ENCODE measurements at places on chromosomes 5 and 9. TPM values are rescaled to one million over a fixed set of nuclear protein-coding genes. Genes with fewer than 3 reads are reported as not detected.
A peak's percentile ranks its signal among the peaks of the same experiment; 100 is the strongest.

DNA sequence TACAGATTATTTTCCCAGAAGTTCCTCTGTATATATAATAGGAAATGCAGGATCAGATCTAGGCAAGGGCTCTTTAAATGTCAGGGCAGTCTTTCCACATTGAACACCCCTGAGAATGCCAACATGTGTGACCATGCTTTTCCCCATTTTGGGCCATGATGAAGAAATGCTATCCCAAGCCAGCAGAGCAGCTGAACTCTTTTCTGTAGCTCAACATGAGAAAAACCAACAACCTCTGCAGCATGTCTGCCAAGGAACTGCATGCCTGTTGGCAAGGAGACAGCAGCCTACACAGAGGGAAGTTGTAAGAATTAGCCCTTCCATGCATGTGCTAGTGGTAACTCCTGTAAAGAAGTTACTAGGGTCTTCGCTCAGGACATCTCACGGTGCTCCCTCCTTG lies 9.5 kb upstream of the IFNK start:
- DNase-seq: no peak

GRCh38 chr5:112711436-112711835 lies 26.2 kb upstream of the APC start:
- DNase-seq: no peak

GRCh38 chr5:173890195-173890991 lies 2.2 kb downstream of the CPEB4 start:
- DNase-seq: peak; percentile 54

DNA sequence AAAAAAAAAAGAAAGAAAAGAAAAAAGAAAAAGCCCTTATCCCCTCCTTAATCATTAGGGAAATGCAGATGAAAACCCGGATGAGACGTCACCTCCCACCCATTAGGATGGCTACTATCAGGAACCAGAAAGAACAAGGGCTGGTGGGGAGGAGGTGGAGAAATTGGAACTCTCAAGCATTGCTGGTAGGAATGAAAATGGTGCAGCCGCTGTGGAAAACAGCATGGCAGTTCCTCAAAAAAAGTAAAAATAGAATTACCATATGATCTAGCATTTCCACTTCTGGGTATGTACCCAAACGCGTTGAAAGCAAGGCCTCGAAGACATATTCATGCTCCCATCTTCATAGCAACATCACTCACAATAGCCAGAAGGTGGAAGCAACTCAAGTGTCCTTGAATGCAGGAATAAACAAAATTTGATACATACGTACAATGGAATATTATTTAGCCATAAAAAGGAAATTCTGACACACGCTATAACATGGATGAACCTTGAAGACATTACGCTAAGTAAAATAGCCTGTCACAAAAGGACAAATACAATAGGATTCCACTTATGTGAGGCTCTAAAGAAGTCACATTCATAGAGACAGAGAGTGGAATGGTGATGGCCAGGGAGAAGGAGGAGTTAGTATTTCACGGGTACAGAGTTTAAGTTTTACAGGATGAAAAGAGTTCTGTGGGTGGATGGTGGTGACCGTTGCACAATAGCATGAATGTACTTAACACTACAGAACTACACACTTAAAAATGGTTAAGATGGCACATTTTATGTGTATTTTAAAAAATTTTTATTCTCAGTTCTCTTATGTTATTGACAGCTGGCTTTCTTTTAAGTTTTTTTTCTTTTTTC lies 166.8 kb upstream of the IER5L start:
- no peak for DNase-seq

DNA sequence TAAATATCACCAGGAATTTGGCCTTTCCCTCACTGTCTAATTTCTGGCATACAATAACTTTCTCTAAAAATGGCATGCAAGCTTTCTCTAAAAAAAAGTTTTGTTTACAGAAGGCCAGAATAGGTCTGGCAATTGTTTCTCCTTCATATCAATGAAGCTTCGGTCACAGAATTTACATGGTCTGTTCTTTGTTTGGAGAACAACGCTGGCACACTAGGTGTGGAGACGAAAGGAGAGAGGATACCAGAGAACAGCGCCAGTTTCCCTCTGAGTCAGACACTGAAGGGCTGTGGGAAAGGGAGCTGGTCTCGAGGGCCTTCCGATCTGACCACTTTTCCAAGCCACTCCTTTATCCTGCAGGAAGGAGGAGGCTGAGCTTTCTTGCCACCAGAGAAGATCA lies 60.1 kb upstream of the ITGA1 start:
- DNase-seq: peak; percentile 91

GRCh38 chr9:110954822-110955291 lies 83.4 kb downstream of the LPAR1 start:
- DNase-seq: no peak

GRCh38 chr5:5025098-5025773 lies 114.9 kb upstream of the ADAMTS16 start:
- DNase-seq: no peak

DNA sequence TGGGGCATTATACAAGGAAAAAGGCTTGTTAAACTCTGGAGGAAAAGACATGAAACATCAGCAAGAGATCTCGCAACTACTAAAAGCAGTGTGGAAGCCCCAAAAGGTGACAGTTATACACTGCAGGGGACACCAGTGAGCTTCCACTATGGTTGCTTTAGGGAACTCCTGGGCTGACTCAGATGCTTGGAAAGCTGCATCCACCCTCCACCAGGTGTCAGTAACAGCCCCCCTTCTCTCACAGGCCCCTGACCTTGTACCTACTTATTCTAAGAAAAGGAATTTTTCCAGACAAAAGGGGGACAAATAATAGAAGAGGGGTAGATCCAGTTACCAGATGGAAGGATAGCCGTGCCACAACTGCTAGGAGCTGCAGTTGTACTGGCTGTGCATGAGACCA lies 154.4 kb upstream of the COX7C start:
- DNase-seq: no peak

GRCh38 chr5:14109041-14109747 lies 33.9 kb upstream of the TRIO start:
- DNase-seq: peak; percentile 91

DNA sequence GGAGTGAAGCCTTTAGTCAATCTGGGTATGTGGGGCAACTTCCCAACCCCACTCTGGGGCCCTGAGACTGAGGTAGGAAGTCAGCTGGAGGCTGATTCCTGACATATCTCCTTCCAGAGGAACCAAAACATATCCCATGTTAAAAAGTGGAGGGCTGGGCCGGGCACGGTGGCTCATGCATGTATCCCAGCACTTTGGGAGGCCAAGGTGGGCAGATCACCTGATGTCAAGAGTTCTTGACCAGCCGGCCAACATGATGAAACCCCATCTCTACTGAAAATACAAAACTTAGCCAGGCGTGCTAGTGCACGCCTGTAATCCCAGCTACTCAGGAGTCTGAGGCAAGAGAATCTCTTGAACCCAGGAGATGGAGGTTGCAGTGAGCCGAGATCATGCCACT lies 44.0 kb downstream of the CXXC5 start:
- DNase-seq: no peak

DNA sequence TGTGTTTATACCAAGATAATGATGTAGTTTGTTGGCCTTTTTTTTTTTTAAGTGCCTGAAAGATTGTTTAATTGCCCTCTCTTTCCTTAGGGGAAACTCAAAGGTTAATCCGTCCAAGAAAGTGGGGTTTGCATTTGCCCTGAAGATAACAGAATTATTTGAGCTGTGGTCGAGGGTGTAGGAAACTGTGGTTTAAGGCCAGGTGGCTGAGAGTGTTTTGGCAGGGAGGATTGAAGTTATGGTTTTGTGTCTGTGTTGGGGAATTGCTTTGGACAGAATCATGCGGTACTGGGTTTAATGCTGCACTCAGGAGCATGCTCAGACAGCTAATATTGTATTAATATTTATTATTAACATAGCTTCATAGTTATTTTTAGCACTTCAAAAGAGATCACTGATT lies 509.8 kb downstream of the EBF1 start:
- no peak for DNase-seq

DNA sequence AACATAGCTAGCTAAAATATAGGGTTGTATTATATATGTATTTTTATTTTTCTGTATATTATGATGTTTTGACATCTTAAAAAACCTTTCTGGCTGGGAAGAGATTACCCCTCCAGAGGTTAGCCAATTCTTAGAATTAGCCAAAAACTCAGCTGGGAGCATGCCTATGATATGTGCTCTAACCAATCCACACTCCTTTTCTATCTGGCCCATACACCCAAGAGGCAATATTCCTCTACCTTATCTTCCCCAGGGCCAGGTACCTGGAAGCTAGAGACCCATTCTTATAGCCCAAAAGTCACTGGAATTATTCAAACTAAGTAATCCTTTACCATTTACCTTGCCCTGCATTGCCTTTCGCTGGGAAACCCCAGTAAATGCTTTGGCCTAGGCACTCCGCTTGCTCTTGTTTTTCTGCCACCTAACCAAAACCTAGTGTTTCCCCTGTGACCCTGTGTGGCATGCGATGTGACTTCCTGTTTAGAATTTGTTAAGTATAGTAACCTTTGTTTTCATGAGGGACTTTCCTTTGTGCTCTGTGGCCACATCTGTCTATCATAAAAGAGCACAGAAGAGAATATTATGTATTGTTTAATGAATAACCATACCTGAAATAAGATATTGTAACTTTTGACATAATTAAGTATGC lies 37.4 kb downstream of the CSNK1G3 start:
- DNase-seq: no peak

- DNase-seq: no peak
These were observed 92.3 kb upstream of the COL5A1 start for GRCh38 chr9:134549336-134549735.

- DNase-seq: peak; percentile 96
These were observed 3.4 kb downstream of the IL4 start for GRCh38 chr5:132677191-132677590.

- no peak for DNase-seq
These were observed 43.5 kb upstream of the FABP6 start for GRCh38 chr5:160185626-160186360.

- DNase-seq: no peak
These were observed 21.0 kb upstream of the RASGEF1C start for GRCh38 chr5:180230017-180230416.

- DNase-seq: no peak
These were observed 75.6 kb upstream of the VLDLR start for GRCh38 chr9:2545881-2546490.

DNA sequence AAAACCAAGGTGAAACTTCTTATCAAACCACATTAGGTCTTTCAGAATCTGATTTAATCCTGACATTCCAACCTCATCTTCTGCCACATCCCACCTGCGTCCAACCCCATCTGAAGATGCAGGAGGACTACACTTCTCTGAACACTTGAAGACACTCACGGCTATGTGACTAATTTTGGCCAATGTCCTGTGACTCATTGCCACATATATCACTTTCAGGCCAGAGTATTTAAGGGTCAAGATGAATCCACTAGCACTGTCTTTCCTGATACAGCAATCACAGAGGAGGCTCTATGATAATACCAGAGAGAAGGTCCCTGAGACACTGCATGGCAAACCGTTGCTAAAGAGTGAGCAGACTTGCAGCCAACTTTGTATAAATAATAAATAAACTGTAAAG lies 323.4 kb downstream of the NR2F1-AS1 start:
- DNase-seq: peak; percentile 68

- no peak for DNase-seq
These were observed 24.7 kb upstream of the RNU6ATAC start for GRCh38 chr9:134189145-134189469.

DNA sequence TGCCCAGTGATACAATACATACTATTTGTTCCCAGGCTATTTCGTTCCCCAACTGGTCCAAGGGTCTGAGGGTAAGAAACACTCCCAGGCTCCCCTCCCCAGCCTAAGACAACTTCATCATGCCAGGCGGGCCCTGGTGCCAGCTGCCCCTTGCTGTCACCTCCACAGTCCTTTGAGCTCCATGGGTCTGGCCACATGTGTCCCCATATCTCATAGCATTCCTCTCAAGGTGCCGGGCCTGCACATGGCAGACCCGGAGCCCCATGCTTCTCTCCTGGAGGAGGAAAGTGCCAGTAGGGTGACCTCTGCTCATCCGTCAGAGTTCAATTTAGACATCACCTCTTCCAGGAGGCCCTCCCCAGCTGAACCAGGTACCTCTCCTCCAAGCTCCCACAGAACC lies 120.5 kb downstream of the C5orf15 start:
- DNase-seq: no peak

DNA sequence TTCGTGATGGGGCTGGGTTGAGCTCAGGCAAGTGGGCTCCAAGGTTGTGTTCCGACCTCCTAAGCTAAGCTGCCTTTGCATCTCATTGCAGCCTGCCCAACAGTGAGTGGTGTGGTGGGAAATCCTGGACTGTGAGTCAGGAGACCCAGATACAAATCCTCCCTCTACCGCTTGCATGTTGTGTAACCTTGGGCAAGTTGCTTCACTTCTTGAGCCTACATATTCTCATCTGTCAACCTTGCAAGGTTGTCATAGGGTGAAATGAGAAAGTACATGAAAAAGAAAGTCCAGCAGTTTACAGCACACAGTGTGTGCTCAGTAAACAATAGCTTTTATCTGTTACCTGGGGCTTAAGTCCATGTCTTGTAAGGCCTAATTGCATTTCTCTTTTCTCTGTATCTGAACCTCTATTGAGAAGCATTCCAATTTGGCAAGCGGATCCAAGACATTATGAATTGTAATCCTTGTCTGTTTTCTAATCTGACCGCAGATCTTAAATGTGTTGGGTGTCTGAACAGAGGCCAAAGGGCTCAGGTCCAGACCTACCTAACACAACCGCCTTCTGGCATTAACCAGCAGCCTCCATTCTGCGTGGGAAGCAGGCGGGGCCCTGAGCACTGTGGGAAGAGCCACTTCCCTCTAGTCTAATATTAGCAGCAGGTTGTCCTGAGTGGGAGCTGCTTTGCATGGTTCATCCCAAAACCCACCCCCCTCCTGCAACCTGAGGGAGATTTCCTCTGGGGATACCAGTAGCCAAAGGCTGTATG lies 1.8 kb upstream of the GALNT12 start:
- DNase-seq: peak; percentile 77

DNA sequence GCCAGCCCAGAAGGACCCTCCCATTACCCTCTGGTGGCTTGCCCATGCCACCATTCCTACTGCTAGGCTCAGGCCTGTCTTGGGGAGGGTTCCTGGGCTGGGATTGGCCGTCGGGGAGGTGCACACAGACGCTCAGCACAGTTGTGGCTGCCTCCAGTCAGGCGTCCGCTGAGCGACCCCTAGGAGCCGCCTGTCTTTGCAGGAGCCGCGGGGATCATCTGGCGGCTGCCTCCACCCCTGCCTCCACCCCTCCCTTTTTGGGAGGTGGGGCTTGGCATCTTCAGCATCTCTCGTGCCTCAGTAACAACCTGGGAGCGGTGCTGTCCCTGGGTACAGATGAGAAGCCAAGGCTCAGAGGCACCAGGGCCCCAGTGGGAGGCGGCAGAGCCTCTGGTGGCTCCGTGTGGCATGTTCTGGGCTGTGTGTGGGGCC lies 39.6 kb downstream of the RXRA start:
- peak; percentile 61 for DNase-seq

DNA sequence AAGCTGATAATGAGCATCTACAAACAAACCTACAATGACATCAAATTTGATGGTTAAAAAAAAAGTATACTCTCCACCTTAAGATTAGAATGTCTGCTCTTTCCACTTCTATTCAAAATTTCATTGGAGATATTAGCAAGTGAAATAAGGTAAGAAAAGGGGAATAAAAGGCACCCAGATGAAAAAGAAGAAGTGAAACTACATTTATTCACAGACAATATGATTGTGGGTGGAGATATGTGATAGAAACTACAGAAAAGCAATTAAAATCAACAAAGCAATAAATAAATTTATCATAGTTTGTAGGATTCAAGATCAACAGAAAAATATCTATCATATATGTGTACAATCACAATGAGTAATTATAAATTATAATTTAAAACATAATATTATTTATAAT lies 395.1 kb upstream of the CCNH start:
- no peak for DNase-seq

Gene SOHLH1
- not detected for total RNA-seq

Gene PRRC1
- total RNA-seq: 51.3 TPM

Gene ADCY2
- total RNA-seq: not detected

Gene SPEF2
- total RNA-seq: 5.3 TPM

Gene MYOT
- total RNA-seq: not detected

Gene PRRX2
- total RNA-seq: 145 TPM

All from GM23248 (cell line).